ENCODE measurements at places on chromosomes 2 and 18. TPM values are rescaled to one million over a fixed set of nuclear protein-coding genes. Genes with fewer than 3 reads are reported as not detected.

- DNase-seq = no peak
Measured at GRCh38 chr2:170905864-170906263, 23.2 kb upstream of the GORASP2 start.

Gene GRHL1
- 4.3 TPM for total RNA-seq

DNA sequence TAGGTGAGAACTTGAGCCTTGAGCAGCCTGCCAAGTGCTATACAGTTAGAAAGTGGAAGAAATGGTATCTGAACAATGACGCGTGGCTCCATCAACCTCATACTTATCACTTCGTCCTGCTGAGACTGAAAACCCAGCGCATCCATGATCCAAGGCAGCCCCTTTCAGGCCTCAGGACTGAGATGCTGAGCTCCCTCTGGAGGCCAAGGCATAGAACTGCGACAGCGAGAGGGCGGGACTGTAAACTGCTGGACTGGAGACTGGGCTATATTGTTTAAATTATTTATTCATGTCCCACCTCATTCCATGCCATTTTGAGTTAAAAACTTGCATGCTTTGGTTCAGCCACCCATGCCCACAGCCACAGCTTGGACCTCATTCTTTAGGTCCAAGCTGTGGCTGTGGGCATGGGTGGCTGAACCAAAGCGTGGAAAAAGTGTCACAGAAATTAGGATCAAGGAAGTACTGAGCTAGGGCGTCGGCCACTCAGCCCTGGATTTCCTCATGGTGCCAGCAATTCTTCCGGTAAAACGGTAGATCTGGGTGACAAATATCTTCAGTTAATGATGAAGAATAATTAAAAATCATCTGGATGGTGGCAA, 195.5 kb downstream of the L3MBTL4 start:
- peak; percentile 81 for DNase-seq

- no peak for DNase-seq
Measured at GRCh38 chr2:144493027-144493809, 26.7 kb downstream of the ZEB2 start.

DNA sequence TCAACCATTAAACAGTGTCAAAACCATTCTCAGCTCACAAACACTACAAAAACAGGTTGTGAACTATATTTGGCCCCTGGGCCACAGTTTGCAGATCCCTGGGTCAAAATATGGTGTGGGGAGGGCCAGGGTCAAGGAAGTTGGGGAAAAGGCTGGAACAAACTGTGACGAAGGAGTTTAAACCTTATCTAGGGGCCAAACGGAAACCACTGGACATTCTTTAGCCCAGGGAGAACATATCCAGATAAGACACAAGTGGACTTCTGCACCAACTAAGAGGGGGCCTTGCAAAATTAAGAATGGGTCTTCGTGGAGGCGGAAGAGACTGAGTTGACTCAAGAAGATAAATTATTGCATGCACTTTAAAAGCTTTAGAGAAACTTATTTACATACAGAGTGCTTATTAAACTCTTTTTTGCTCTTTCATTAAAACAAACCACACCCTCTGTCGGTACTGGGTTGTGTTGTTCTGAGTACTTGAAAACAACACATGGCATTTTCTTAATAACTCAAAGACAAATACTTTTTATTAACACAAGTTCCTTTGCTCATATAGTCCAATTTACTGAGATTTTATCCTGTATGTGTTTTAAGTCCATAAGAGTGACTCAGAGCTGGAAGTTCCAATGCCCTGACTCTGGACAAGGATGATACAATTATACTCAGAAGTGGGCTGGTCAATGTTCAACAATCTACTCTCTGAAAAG, 5.3 kb upstream of the ASAP2 start:
- no peak for DNase-seq

GRCh38 chr2:212523756-212524155, 14.8 kb downstream of the ERBB4 start:
- DNase-seq = no peak

Gene KIAA2012
- total RNA-seq = not detected

Gene ZNF385B
- not detected for total RNA-seq

DNA sequence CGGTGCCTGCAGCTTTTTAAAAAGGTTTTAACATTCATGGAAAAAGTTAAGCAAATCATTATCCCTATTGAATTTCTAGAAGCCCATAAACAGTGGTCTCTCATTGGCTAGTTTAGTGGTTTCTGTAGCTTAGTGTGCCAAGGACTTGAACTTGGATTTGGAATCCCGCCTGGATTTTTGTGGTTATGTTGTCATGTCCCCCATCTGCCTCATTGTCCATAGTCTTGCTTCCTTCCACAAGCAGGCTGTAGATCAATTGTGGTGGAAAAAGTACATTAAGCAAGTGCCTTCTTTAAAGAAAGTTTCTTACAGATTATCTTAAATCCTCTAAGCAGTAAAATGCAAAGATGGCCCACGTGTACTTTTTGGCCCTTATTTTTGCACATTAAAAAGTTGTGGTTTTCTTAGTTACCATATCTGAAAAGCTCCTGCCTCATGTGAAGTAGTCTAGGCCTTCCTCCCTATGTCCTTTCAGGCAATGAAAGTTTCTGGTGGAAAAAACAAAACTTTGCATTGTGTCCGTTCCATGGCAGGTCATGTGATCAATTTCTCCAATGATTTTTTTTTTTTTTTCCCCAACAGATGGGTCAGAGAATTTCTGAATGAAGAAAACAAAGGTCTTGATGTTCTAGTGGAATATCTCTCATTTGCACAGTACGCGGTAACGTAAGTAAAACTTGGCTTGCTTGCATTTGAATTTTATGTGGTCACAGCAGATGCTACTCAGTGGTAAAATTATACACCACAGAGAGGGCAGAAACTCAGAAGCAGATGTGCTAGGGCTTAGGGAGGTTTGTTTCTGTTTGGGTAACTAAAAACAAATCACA, 158.9 kb downstream of the PRPF40A start:
- DNase-seq = no peak

DNA sequence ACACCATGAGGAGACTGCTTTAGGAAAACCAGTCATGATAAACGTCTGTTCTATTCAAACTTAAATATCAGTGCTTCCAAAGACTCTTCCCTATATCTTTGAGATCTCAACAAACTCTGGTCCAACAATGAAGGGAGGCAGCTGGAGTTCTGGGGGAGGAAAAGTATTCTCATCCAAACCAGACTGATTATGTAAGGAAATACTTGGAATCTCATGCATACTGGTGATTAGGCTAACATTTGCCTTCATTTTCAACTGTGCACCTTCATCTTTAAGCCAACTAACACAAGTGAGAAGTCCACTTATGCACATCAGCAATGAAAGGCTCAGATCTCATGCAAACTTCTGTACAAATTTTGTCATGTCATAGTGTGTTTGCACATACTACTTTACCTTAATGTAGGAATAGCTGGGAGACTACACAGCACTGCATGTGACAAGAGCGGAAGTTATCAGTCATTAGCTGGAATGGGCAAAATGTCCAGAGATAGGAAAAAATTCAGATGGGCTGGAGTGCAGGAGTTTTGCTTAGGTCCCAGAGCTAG, 67.5 kb upstream of the STK17B start:
- DNase-seq = no peak

- peak; percentile 46 for DNase-seq
Measured at GRCh38 chr2:133780099-133780996, 212.1 kb upstream of the NCKAP5 start.
